ENCODE measurements at places on chromosomes 1 and 21.
A peak's percentile ranks its signal among the peaks of the same experiment; 100 is the strongest.

GRCh38 chr1:109906160-109906838, 4.3 kb upstream of the CSF1 start:
- DNase-seq, result peak; percentile 82

GRCh38 chr1:240508950-240509349, 103.0 kb downstream of the GREM2 start:
- no peak for DNase-seq

- no peak for DNase-seq
These were observed 6.5 kb upstream of the NEGR1 start for GRCh38 chr1:72288886-72289285.

DNA sequence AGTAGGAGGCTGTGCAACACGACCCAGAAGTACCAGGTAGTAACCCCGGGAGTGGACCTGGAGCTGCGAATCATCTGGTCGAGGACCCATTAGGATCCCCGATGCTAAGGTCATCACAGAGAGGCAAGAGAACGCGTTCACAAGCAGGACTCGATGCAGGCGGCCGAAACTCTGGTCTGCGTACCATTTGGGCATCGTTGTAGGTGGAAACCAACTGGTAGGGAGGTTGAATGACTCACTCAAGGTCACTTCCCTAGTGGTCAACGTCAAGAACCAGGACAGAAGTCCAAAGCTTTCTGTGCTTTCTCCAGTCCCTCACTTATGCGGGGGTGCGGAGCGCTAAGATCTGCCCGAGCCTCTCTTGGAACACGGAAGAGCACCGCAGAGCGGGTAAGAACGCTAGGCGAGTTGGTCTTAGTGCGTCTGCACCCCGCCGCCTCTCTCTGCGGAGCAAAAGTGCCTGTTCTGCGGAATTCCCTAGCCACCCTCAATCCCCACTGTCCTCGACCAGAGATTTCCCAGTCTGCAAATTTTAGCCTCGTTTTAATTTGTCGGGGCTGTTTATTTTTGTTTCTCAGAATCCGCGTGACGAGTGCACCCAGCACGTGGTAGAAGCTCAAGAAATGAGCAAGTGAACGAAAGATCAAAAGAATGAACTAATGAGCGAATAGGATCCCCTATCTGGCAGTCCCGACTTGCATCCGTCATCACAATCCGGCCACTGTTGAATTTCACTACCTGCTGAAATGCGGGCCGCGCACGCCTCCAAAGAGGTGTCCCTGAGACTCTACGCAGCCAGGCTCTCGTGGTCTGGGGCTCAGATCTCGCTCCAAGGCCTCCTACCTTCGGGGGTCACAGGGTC, 12.2 kb downstream of the HLX start:
- no peak for DNase-seq

- peak; percentile 5 for DNase-seq
These were observed 925 bp downstream of the PDE9A start for GRCh38 chr21:42654179-42654912.

- no peak for DNase-seq
These were observed 104.4 kb downstream of the OMA1 start for GRCh38 chr1:58442114-58442513.

DNA sequence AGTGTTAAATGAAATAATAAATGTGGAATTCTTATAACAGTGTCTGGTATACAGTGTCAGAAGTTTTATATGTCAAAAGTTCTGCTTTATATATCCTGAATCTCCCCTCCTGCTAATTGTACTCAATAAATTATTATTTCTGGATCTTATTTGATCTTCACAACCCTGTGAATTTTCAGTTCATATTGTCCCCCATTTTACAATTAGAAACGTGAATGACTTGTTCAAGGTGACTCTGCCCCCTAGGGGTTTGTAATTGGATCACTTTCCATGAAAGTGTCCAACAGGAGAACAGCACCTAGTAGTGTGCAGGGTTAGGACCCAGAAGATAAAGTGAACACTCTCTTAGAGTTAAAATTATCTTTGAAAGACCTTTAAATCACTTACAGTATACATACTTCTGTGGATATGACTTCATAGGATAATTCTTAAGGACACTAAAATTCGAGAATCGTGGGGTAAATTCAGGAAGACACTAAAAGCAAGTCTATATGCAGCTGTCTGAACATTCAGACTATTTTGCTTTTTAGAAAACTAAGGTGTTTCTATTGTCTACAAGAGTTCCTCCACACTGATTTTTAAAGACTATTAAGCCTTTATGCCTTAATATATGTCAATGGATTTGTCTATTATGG, 4.5 kb upstream of the DDR2 start:
- peak; percentile 29 for DNase-seq

DNA sequence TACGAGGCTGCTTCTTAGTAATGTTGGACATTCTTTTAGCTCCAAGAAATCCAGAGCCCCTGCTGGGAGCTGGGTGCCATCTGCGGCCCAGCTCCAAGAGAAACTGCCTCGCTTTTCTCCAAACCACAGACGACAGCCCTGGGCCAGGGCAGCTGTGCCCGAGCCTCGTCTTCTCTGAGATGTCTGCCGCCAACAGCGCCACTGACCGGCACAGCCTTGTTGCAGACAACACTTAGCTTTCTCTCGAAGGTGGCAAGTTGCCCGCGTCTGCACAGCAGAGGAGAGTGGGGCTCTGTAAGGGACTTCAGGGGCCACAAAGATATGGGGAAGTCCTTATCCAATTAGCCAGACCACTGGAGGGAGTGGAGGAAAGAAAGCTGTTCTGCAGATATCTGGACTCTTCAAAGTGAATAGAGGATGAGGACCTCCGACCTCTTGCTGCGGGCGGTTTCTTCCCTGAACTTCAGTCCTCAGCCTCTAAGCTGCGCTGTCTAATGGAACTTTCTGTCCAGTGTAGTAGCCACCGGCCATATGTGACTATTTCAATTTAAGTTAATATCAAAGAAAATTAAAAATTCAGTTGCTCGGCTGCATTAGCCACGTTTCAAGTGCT, 63.9 kb upstream of the DISP3 start:
- no peak for DNase-seq

DNA sequence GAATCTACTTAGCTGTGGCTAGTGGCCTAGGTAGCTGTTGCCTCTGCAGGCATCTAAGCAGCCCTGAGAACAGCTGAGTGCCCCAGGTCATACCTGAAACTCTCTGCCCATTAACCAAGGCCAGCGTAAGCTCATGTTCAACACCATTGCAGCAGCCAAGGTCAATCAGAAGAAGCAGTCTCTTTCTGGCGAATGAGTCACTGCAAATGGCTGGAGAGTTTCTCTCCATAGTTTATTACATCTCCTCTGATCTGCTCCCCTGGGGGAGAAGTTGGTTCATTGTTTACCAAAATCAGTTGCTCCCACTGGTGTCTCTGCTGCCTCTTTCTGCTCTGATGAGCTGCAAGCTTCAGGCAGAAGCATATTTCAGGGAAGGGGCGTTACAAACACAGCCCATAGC, 6.9 kb upstream of the BCL9 start:
- DNase-seq, result no peak

GRCh38 chr1:12083766-12084165, 20.7 kb downstream of the TNFRSF8 start:
- no peak for DNase-seq

GRCh38 chr1:11279630-11280029, 6.6 kb downstream of the UBIAD1 start:
- no peak for DNase-seq

GRCh38 chr1:51341876-51342496, 11.6 kb upstream of the TTC39A start:
- no peak for DNase-seq

DNA sequence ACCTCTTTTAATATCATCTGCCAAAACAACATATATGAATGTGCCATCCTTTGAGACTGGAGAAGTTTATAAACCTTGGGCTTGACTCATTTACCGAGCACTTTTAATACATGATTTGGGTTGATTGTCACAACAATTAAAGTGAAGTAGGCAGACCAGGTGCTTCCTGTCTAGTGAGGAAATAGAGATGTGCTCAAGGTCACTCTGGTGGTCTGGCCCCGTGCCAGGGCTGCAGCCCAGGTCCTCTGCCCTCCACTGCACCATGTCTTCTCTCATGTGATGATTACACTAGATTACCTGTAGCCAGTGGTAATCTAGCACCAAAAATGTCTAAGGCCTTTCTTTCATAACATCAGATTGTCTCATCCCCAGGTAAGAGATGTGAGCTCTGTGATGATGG, 61.8 kb upstream of the LAMC2 start:
- DNase-seq, result no peak

DNA sequence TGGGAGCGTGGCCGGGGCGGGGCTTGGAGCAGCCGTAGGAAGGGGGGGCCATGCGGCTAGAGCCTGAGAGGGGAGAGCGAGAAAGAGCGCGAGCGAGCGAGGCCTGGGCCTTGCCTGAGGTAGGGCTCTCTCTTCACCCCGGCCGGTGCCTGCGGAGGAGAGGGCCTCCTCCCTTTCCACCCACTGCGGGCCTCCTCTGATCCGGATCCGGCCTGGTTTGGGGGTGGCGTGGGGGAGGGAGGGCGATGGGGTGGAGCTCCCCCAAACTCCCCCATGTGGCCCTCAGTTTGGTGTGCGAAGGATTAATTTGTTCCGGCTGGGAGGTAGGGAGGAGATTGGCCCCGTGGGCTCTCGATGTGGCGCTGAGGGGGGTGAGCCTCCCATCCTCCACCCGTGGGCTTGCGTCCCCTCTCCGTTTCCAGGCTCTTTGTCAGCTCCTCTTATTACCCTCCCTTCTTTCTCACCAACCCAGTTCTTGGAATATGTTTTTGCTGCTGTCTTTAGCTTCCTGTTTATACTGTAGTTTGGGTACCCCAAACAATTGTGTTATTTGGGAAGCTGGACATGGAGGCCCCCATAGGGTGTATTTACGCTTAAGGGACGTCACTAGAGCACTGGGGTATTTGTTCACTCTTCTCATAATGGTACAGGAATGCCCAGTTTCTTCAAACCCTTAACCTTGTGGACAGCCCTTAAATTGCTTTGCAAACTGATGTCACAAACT, 685 bp downstream of the UBAP2L start:
- peak; percentile 63 for DNase-seq

- DNase-seq, result no peak
These were observed 15.2 kb downstream of the RIPK4 start for GRCh38 chr21:41751611-41752011.

GRCh38 chr1:19372602-19373001, 60.5 kb downstream of the SLC66A1 start:
- no peak for DNase-seq

GRCh38 chr1:56123421-56123820, 455.9 kb downstream of the PLPP3 start:
- DNase-seq, result no peak

DNA sequence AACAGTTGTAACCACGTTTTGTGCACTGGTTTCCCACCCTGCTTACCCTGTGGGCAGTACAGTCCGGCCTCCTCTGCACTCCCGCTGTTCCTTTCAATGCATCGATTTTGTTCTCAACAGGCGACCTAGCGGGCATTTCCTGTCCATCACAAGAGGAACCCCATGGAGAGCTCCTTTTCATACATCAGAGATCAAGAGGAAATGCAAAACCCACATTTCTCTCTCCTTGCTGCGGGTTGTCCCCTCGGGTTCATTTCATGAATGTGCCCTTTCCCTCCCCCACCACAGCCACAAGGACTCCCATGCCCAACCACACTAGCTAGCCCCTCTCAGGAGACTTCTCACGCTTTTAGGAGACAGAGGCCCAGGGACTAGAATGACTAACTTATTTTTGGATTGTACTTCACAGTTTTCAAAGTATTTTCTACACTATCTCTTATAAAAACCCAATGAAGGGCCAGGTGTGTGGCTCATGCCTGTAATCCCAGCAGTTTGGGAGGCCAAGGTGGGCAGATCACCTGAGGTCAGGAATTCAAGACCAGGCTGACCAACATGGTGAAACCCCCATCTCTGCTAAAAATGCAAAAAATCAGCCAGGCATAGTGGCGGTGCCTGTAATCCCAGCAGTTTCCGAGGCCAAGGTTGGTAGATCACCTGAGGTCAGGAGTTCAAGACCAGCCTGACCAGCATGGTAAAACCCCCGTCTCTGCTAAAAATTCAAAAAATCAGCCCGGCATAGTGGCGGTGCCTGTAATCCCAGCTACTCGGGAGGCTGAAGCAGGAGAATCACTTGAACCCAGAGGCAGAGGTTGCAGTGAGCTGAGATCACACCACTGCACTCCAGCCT, 18.4 kb downstream of the ATP1A4 start:
- no peak for DNase-seq

DNA sequence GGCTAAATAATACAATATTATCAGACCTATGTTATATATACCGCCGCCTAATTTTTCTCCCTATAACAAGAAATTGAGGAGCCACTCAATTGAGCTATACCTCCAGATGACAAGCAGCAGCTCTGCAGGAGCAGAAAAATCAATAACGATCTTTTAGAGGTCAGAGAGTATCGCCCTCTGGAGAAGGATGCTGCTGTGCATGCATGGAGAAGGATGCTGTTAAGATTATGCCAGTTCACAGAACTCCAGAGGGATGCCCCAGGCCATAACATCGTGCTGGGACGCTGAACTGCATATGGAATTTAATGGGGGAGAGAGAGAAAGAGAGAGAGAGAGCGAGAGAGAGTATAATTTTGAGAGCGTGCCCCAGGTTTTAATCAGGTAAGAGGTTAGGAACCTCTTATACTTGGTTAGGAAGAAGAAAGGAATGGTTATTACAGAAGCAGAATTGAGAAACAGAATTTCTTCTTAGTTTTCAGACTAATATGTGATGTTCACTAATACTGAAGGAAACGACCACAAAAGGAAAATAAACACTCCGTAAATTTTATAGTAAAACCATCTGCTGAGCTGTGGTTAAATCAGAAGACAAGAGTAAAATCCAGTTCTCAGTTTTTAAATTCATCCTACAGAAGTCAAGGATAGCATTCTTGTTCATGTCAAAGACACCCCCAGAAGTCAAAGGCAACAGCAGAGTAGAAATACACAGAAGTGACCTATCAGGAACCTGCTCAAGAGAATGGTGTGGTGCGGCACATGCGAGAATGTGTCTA, 111.1 kb downstream of the SMYD2 start:
- no peak for DNase-seq

DNA sequence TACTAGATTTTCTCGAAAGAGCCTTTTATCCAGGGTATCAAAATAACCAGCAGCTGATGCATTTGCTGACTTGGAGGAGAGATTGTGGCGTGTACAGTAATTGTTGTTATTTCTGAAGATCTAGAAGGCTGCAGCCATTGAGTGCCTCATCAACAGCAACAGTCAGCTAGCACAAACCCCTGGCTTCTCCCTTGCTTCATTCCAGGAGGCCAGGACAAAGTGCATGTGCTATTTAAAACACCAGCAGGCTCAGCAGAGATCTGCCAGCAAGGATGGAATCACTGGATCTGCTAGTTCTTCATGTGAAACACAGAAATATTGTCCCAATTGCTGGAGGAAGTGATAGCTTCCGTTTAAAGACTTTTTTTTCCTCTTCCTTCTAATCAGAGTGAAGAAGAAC, 2.8 kb upstream of the NGF start:
- no peak for DNase-seq

GRCh38 chr1:39643705-39644104, 4.3 kb upstream of the HEYL start:
- no peak for DNase-seq

- no peak for DNase-seq
These were observed 5.9 kb upstream of the LHX9 start for GRCh38 chr1:197911111-197911856.
